ENCODE measurements at places on chromosomes 6 and 20.

DNA sequence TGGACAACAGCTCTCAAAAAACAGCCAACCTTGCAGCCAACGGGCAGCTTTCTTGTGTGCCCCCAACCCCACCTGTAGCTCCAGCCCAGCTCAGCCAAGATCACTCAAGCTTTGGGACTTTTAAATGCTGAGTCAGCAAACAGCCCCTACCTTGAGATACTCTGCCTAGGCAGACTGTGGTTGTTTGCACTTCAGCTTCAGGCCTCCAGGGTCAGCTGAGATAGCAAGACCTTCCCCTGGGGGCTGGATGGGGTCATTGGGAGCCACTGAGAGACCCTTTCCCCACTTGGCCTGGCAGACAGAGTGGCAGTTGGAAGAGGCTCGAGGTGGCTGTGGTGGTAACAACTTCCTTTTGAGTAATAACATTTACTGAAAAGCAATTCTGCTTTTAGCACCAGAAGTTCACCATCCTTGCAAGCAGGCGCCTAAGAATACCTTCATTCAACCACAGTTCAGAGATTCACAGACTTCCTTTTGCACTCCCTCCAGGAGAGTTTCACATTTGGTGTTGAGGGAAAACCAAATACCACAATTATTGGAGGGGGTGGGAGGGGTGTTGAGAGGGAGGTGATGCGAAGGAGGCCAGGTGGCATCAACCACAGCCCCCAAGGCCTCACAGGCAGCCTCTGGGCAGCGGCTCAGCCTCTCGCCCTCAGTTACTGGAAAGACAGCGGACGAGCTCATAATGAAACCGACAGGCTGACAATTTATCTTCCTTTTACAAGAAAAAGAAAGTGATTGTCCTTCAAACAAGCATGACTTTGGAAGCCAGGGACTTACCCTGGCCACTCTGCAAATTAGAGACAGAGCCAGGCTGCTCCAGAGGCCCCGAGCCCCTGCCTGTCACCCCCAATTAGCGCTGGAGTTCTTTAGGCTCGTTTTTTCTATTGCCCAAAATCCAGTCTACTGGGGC, 148.1 kb downstream of the CEBPB start:
- no peak for DNase-seq

GRCh38 chr6:168124158-168124557, 45.1 kb upstream of the FRMD1 start:
- no peak for DNase-seq

GRCh38 chr6:82183642-82184282, 63.8 kb downstream of the IBTK start:
- DNase-seq = no peak

GRCh38 chr6:63530182-63530581, 42.1 kb upstream of the LOC128125822 start:
- no peak for DNase-seq

- no peak for DNase-seq
These were observed 15.9 kb downstream of the CPNE1 start for GRCh38 chr20:35648836-35649235.

DNA sequence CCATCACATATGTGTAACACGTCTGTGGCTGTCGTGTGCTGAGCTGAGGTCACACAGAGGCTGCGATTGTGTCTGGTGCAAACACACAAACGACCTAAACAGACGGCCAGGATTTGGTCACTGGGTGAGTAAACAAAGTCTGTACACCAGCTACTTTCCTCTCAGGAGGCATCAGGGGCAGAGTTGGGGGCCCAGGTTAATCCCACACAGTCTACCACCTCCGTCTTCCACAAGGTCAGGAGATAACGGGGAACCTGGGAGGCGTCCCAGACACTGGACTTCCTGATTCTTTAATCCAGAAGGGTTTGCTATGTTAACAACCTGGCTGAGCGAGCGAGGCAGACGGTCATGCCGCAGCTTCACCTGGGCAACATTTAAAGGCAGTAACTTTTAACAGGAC, 1.5 kb downstream of the DACT2 start:
- DNase-seq = no peak

DNA sequence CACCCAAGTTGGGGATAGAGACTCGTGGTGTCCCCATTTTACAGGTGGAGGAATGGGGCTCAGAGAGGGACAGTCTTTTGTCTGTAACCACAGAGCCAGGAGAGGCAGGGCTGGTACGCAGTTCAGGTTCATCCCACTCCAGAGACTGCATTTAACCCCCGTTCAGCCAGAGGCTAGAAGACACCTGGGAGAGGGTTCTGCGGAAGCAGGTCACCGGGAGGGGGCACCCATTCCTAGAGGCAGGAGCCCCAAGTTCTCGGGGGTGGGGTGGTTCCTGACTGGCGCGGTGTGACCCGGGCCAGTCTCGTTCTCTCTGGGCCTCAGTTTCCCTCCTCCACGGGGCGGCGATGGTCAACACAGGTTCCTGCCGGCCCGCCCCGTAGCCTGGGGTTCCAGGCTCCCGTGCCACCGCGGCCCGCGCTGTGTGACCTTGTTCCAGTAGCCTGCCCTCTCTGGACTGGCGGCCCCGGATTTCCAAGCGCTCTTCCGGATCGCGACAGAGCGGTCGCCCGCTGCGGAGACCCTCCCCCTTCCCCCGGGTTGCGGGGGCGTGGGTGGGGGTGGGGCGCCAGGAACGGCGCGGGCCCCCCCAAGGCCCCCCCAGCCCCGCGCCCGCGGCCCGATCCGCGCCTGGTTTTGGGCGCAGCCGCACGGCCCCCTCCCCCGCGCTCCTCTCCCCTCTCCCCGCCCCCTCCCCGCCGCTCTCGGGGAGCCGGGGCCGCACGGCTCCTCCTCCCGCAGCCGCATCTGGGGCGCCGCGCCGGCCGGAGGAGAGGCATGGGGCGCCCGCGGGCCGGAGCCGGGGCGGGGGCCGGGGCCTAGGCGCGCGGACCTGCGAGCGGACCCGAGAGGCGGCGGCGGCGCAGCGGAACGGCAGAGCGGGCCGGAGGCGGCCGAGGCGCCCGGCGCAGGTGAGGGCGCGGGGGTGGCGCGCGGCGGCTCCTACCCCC, at the start of gene DLGAP4:
Gene DLGAP4 (plus strand): TSS at position 738 of the 950 bp plus-strand sequence. CDS start 125,379 bp downstream, outside the sequence.
- peak; percentile 63 for DNase-seq

GRCh38 chr6:42228305-42228704, 10.6 kb upstream of the MRPS10 start:
- DNase-seq = no peak

DNA sequence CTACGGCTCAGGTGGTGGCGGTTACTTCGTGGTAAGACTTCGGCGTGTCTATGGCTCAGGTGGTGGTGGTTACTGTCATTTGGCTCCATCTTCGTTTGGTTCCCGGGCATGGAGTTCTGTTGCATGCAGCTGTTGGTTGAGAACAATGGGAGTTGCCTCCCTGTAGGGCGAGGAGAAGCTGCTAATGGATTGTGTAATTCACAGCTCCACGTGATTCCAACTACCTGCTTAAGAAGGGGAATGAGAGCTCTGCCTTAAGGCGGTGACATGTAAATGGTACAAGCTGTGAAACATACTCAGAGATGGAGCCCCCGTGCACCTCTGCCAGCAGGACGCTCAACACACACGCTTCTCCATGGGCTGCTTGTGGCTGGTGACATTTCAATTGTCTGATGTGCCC, 12.4 kb upstream of the DACT2 start:
- DNase-seq = no peak

GRCh38 chr6:37072526-37072925, 67.1 kb downstream of the FGD2 start:
- DNase-seq = no peak

- no peak for DNase-seq
These were observed 31.9 kb upstream of the MRGBP start for GRCh38 chr20:62764156-62764935.

- DNase-seq = no peak
These were observed 143.9 kb upstream of the FOXA2 start for GRCh38 chr20:22728146-22728745.

- no peak for DNase-seq
These were observed 238.8 kb upstream of the NOX3 start for GRCh38 chr6:155694419-155694790.

- DNase-seq = peak; percentile 12
These were observed 125.7 kb upstream of the HDAC2 start for GRCh38 chr6:114096561-114097172.

GRCh38 chr6:164640956-164641355, 668.4 kb downstream of the C6orf118 start:
- no peak for DNase-seq

DNA sequence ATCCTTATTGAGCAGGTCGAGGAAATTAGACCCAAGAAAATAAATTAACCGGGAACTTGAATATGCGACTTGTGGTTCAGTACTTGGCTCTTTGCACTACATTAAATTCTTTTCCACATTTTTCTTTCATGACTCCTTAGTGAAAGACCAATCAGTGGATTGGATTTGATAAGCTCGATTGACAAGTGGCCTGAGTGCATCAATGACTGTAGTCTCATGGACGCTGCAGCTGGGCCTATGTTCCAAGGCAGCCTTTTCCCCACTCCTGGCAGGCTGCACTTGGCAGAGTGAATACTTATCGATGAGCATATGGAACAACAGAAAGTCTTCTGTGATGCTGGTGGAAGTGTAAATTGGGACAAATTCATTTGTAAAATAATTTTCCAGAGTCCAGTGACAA, 210.8 kb upstream of the EXOC2 start:
- no peak for DNase-seq

DNA sequence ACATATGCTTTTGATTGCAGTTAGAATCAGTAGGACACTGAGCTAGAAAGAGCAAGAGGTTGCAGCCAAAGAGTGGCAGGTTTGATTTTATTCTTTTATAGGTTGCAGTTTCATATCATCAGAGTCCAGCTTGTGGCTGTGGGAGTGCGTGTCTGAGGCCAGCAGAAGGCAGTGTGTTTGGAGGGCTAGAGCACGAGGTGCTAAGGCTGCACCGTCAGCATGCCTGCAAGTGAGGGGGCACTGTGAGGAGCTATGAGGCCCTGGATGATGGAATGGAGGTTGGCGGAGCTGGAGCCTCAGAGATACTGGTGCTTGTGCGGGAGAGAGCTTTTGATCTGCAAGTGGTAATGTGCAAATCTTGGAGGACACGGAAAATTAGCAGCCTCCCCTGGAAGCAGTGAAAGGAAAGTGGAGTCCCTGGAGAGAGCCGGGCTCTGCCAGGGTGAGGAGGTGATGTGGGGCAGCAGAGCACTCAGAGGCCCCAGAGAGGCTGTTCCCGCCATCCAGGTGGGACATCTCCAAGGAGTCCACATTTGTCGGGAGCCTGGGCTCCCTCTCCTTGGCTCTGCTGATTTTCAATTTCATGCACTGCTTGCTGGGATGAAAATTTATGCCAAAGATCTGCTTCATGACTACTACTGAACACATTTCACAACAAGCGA, 43.6 kb downstream of the PXDC1 start:
- DNase-seq = no peak

DNA sequence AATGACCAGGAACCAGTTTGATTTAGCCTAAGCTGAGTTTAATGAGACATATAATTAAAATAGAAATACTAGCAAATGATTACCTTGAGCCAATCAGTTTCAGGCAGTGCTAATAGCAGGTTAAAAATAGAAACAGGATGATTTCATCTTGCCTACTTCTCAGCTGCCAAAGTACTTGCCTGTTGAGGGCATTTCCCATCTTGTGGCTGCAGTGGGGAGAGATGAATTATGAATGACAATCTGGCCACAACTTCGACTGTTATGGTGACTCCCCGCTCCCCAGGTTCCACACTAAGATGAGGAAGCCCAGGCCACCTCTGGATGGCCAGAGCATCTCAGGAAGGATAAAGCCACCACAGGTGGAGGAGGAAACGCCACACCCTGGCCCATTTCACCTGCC, 31.3 kb downstream of the MBOAT1 start:
- no peak for DNase-seq

- DNase-seq = no peak
These were observed 264.5 kb downstream of the CD83 start for GRCh38 chr6:14381829-14382677.

GRCh38 chr6:56148488-56149186, 98.7 kb downstream of the COL21A1 start:
- no peak for DNase-seq

DNA sequence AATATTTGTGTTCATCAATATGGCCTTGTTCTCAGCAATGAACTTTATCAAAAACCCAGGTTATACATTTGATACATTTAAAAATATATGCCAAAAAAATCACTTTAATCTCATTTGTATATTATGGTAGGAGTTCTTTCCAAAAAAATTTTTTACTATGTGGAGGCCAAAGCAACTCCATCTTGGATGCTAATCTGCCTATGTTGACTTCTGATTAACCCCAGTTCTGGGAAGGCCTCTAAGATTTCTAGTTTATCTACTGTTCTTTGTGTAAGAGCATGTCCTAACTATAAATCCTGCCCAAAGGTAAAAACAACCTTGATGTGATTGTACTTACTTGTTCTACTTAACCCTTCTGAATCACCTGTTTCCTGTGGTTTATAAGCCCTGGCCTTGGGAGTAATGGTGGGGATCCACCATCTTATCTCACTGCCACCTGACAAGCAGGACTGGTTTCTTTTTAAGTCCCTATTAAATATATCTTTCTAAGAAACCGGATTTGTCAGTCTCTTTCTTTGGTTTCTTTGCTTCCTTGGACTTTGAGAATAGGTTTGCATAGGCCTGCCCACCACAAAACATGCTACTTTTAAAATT, 46.7 kb downstream of the RNGTT start:
- no peak for DNase-seq

DNA sequence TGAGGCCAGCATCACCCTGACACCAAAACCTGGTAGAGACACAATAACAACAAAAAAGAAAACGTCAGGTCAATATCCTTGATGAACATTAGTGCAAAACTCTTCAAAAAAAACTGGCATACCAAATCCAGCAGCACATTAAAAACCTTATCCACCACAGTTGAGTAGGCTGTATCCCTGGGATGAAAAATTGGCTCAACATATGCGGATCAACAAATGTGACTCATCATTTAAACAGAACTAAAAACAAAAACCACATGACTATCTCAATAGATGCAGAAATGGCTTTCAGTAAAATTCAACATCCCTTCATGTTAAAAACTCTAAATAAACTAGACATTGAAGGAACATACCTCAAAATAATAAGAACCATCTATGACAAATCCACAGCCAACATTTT, 59.6 kb upstream of the PHIP start:
- DNase-seq = no peak

DNA sequence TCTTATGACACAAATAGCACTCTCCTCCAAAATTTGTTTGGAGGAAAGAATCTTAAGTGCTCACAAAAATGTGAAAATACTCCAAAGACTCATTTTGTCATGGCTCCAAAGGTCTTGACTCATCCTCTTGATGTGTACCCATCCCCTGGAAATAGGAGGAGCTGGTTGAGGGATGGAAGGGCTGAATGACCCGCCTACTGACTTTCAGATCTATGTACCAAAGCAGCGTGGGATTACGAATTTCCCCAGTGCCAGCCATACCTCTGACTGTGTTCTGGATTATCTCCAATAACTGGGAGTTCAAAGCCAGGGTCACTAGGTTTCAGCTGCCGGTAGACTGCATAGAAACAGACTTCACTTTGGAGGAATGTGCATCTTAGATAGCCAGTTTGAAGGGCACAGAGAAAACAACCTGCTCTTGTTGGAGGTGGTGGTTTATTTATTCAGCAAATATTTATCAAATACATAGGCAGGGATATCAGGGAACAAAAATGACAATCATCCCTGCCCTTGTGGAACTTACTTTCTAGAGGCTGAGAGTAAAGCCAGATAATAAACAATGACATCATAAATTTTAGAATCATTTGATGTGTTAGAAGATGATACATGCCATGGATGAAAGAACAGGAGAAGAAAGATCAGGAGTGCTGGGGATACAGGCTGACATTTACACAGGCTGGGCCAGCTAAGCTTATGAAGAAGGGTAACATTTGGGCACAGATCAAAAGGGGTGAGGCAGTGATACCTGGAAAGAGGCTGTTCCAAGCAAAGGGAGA, 246.6 kb downstream of the TBXT start:
- DNase-seq = no peak
